ENCODE measurements at places on chromosomes 6 and 20.

DNA sequence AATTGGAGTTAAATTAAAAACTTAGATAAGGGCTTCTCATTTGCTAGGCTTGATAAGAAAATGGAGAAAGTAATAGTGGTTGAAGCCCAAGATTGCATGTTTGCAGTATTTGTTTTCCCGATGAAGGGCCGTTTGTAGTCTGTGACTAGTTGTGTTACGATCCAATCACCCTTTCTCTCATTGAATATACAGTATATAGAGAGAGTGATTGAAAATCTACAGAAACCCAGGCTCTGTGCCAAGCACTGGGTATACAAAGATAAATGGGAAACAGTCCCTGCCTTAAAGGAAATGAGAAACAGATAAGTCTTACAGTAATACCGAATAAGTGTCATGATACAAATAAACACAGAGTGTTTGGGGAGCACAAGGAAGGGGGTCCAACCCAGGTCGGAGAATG, 55.2 kb upstream of the CDKAL1 start:
- no peak for DNase-seq

GRCh38 chr20:56460459-56460858, 8.0 kb upstream of the RTF2 start:
- DNase-seq: no peak

GRCh38 chr6:99789767-99790166, 183.1 kb downstream of the PRDM13 start:
- DNase-seq: no peak

DNA sequence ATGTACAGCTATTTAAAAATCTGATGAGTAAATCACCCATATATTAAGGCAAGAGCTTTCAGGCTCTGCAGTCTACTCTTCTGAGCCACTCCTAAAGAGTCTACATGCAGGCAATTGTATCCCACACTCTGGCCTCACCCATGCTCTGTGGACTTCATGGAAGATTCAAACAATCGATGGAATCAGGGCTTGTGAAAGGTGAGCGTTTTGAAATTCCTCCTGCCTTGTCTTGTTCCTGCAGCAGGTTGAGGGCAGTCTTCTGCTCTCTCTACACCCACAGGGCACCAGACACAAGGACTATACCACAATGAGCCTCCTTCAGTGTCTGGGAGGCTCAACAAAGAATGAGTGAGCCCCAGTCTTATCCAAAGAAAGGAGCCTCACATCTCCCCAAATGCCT, 51.1 kb downstream of the TBC1D7 start:
- no peak for DNase-seq

DNA sequence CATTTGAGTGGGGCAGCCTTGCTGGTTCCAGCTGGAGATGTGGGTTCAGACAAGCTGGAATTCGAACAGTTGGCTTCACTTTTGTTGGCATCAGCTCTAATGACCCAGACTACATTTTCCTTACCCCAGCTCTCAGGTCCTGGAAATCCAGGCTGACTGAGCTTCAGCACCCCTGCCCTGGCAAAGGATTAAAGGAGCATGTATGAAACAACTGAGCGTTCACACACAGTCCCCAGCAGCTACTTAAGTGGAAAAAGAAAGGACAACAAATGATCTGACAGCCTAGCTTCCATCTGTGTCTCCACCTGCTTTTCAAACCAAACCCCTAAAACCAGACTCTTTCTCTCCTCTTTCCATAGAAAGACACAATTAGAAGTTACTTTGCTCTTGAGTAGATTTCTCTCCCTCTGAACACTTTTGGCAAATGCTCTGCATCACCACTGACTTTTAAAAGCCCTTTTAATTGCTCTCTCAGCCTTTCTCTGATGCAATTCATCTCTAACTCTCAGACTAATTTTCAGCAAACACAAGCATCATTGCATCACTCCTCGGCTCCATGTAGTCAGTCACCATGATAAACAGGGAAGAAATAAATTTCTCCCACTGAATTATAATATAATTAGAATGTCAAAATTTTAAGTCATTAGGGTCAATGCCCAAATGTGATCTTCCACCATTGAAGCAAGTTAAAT, 28.1 kb downstream of the ROS1 start:
- no peak for DNase-seq

DNA sequence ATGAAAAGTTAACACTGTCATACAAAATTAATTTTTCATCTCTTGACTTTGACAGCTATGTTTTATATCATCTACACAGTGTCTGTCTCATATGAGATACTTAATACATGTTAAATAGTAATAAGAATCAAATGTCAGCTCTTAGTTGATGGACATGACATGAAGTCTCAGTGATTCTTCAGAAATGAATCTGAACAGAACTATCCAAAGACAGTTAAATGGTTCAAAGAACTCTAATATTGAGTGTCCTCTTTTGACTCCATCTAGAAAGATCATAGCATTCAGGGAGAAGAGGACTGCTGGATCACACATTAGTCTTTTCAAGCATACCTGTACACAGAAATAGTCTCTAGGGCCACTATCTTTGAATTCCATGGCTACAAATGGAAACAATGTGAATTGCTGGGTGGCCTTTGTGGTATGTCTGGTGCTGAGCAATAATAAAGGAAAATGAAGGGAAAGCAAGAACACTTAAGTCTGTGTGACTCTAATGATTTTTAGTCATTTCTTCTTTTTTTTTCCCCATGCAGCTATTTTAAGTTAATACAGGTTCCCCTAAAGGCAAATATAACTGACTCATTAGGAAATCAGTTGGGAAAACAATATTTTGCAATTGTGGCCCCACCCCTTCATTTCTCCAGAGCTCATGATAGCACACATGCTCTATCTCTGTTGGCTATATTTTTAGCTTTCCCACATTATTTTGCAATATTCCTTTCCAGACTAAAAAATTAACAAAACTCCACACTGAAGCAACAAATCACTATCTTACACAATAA, 367.5 kb downstream of the GRIK2 start:
- no peak for DNase-seq

GRCh38 chr6:137830511-137830911, 36.5 kb upstream of the TNFAIP3 start:
- DNase-seq: no peak

DNA sequence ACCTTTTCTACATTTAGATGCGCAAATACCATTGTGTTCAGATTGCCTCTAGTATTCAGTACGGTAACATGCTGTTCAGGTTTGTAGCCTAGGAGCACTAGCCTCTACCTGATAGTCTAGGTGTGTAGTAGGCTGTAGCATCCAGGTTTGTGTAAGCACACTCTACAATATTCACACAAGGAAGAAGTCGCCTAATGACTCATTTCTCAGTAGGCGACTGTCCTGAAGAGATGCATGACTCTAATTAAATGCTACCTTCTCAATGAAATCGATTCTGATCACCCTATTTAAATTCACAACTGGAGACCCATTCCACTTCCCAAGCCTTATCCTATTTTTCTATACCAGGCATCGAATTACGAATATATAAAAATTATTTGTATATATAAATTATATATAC, 1.3 kb downstream of the MCUR1 start:
- DNase-seq: no peak

- DNase-seq: no peak
These were observed 105.1 kb downstream of the CDH4 start for GRCh38 chr20:61357119-61357518.

DNA sequence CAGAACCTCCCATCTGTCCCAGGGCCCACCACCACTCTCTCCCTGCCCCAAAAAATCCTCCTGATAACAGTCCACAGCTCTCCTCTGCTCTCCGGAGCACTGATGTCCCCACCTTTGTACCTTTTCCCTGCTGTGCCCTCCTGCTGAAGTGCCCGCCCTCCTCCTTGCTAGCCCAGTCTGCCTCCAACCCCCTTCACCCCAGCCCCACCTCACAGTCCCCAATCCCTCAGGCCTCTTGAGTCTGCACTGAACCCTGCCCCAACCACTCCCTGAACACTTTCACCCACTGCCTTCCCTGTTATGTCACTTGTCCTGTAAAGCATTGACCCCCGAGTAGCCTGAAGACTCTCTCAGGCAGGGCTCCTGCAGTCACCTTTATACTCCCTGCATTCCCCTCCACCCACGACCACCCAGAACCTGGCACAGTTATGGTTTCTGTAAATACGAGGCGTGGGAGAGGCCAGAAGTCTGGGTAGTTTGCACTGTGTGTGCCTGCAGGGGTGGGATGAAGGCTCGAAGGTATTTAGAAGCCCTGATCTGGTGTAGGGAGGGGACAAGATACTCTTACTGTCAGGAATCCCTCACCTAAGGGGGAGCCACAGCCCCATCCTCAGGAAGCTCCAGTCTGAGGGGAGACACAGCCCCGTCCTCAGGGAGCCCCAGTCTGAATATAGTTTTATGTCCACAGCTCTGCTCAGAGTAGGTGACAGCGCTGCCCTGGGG, 5.4 kb downstream of the GLP1R start:
- DNase-seq: no peak

- DNase-seq: no peak
These were observed 211.4 kb upstream of the SMLR1 start for GRCh38 chr6:130615816-130616215.

GRCh38 chr6:109351231-109352130, 30.8 kb downstream of the CD164 start:
- DNase-seq: no peak

- DNase-seq: no peak
These were observed 1.3 kb upstream of the SPEF1 start for GRCh38 chr20:3782597-3782996.

- no peak for DNase-seq
These were observed 120.2 kb downstream of the QRSL1 start for GRCh38 chr6:106749609-106750008.

- no peak for DNase-seq
These were observed 242.2 kb downstream of the NRN1 start for GRCh38 chr6:5764401-5764955.

- DNase-seq: no peak
These were observed 56.6 kb upstream of the EYA2 start for GRCh38 chr20:46838011-46838410.

GRCh38 chr20:18288749-18289267, 481 bp downstream of the ZNF133 start:
- no peak for DNase-seq

DNA sequence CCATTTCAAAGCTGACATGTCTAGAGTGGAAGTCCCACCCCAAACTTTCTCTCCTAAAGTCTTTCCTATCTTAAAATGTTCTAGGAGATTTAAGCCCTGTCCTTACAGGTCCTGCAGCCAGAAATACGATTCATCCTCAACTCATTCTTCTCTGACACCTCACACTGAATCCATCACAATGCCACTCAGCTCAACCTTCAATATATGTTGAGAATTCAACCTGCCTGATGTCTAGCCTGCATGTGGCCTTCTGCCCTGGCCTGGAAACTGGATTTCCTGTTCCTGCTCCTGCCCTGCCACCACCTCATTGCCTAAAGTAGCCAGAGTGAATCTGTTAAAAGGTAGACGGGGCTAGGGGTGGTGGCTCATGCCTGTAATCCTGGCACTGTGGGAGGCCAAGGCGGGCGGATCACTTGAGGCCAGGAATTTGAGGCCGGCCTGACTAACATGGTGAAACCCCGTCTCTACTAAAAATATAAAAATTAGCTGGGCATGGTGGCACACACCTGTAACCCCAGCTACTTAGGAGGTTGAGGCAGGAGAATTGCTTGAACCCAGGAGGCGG, 345.9 kb downstream of the CDH26 start:
- no peak for DNase-seq

GRCh38 chr6:36333171-36333895, 3.4 kb downstream of the BNIP5 start:
- no peak for DNase-seq

- DNase-seq: no peak
These were observed 581.9 kb downstream of the HTR1B start for GRCh38 chr6:76881414-76881813.

GRCh38 chr6:140669321-140669720, 1294.9 kb upstream of the CITED2 start:
- DNase-seq: no peak

DNA sequence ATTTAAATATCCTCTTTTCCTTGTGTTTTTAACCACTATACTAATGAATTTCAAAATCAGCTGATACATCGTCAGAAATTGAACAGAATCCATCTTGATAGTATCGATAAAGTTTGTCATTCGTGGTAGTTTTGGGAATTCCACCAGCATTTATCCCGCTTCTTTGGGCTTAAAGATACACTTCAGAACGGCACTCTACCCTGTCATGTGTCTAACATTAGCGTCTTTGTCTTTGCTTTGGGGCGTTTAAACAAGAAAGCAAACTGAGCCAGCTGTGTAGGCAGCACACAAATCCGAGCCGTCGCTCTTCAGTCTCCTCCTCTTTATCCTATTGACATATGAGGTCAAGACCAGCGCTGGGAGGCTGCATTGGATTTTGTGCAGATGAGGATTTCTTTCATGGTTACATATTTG, 27.5 kb upstream of the NHSL1 start:
- DNase-seq: no peak

- DNase-seq: no peak
These were observed 49.5 kb downstream of the BCAS1 start for GRCh38 chr20:54020868-54021267.

DNA sequence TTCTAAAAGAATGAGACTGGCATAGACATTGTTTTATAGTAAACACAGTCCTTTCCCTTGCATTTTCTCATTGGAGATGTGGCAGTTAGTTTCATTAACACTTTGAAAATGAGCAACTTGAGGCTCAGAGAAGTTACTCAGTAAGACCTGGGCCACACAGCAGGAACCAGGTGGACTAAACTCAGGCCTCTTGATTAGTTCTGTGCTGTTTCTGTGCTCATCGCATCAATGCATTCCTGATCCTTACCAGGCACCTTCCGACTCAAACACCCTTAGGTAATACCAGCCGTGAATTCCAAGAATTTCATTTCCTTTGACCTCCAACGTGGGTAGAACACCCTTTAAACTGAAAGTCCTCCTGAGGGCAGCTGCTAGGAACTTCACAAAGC, 362.8 kb downstream of the ESR1 start:
- no peak for DNase-seq

DNA sequence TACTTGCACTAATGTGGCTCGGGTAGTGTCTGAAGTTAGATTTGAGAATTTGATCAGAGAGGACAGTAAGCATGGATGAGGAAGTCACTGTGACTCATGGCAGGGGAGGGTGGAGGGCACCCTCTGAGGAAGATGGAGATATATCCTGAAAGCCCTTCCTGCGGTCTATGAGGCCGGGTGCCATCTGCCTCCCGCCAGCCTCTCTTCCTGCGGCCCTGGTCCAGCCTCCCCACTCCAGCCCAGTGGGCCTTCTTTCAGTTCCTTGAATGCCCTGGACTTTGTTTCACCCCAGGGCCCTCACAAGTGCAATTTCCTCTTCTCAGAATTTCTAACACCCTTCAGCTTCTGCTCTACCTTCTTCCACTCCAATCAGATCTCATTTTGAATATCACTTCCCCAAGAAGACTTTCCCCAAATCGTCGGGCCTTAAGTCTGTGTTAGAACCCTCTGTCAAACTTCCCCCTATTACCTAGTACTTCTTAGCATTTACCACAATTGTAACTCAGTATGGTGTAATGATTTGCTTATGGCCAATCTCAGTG, 20.2 kb upstream of the TNFAIP3 start:
- DNase-seq: no peak

DNA sequence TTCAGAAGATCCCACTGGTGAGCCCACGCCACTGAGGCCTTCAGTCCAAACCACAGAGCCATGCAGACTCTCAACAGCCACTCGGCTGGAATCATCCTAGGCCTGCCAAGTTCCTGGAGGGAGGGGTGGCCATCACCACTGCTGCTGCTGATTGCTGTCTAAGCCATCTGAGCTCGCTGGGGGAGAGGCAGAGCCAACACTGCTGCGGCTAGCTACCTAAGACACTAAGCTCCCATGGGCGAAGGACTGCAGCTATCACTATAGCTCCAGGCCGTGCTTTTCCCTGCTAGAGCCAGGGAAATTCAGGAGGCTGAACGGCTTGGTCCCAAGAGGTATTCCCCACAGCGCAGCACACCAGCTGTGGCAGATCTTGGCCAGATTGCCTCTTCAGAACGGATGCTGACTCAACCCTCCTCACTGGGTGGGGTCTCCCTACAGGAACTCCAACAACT, 73.6 kb downstream of the TBC1D32 start:
- no peak for DNase-seq
